ELR (cell line): ENCODE measurements at places on chromosomes 6 and 20.

GRCh38 chr6:52509281-52510212, 67.3 kb downstream of the TRAM2 start:
- peak; percentile 68 for DNase-seq

- no peak for DNase-seq
These were observed 10.5 kb upstream of the TGM2 start for GRCh38 chr20:38175304-38176180.

GRCh38 chr6:7249946-7250643, 62.9 kb downstream of the SSR1 start:
- peak; percentile 41 for DNase-seq

DNA sequence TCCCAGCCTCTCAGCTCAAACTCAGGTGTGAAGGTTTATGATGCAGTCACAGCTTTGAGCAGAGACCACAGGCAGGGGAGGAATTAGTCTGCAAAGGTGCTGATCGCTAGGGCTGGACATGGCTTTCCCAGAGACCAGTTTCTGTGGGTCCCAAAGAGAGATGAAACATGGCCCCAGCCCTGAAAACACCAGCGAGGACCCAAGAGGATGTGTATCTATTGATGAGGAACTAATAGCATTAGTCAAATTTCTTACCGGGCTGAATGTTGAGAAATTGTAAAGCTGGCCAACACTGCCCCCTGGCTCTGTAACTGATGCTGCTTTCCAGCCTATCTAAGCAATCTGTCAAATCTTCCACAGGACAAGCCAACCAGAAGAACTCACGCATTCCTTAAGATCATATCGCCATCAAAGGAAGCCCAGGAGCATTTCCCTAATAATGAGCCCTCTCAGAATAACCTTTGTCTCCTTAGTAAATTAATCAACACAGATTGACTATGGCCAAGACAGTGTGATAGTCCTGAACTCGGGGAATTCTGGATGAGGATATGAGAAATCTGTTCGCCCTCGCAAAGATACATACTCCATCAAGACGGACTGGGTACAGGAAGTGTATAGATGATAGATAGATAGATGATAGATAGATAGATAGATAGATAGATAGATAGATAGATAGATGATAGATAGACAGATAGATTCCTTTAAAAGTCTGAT, 7.8 kb upstream of the ACSS1 start:
- DNase-seq = peak; percentile 56

DNA sequence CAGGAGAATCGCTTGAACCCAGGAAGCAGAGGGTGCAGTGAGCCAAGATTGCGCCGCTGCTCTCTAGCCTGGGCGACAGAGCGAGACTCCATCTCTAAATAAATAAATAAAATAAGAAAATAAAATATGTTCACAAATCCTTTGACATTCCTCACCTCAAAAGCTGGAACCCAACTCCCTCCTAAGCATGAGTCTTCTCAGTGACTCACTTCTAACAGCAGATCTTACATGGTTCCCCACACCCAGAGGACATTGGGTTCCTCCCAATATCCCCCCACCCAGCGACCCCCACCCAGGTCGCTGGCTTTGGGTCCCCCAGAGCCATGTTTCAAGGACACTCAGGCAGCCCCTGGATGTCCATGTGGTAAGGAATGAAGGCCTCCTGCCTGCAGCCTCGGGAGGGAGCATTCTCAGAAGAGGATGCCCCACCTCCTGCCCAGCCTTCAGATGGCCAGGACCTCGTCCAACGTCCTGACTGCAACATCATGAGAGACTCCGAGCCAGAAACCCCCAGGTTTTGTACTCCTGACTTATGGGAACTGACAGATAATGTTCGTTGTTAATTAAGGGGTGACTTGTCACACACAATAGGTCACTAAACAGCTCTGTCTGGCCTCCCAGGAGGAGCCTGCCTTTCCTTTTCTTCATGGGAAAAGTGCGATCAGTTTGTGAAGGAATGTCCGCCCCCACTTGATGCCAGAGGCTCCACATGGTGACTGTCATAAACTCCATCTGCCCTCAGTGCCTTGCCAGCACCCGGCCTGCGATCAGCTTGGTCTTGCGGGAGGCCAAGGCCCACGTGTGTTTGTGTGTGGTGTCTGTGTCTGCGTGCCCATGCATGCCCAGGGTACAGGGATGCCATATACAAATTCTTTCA, 10.1 kb upstream of the GMEB2 start:
- peak; percentile 56 for DNase-seq

GRCh38 chr6:110340392-110340965, 17.7 kb downstream of the METTL24 start:
- DNase-seq = no peak

DNA sequence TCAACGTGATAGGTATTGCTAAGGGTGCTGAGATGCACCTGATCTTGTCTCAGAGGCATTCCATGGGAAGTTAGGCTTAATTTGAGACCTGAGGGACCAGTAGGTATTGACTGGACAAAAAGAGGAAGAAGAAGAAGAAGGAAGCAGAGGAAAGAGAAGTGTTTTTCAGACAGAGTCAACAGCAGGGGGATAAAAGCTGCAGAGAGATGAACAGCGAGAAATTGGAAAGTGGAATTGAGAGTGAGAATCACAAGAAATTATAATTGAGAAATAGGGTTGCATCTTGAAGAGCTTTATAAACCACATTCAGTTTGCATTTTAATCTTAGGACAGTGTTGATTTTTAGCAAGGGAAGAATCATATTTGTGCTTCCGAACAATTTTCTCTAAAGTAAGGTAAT, 254.0 kb downstream of the CD83 start:
- no peak for DNase-seq

- DNase-seq = peak; percentile 82
These were observed 5.9 kb downstream of the TGM6 start for GRCh38 chr20:2386516-2387179.

- DNase-seq = no peak
These were observed 42.4 kb downstream of the FARS2 start for GRCh38 chr6:5303682-5304081.

DNA sequence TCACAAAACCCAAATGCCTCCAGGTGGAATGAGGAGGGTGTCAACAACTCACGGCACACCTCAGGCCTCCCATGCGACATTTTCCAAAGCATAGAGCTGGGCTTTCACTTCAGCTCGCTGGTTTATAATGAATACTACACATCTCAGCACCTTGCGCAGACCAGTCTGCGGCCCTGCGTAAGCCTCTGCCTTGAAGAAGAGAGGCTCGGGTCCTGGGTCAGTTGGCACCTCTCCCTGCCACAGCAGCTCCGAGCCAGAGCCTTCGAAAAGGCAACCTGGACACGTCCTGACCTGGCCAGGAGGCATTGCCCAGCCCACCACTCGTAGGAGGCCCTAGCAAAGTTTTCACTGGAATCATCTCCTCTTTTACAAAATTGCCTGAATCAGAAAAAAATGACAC, 183.0 kb upstream of the AFDN start:
- DNase-seq = no peak

GRCh38 chr6:22081709-22082108, 215.1 kb downstream of the PRL start:
- no peak for DNase-seq

DNA sequence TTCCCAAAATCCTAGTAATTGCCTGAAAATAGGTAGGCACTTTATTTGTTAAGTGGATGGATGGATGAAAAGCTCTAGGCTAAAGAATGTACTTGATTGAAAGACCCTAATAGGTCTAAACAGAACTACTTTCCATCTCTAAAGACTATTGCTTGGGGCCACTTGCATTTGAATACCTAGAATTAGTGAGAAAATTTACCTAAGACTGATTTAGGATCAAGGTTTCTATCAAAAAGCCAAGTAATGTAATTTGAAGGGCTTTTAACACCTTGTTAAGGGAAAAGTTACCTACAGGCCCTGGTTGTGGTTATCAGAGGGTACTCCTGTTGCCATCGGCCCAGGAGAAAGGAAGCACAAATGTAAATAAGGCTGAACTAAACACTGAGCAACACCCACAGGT, 580.7 kb downstream of the LMBRD1 start:
- DNase-seq = no peak

- DNase-seq = peak; percentile 63
These were observed 632.7 kb downstream of the RFPL4B start for GRCh38 chr6:112979830-112980229.
